ENCODE measurements at places on chromosomes 2 and 18.

GRCh38 chr18:50786864-50787263, 33.0 kb downstream of the MRO start:
- no peak for DNase-seq

GRCh38 chr2:65349863-65350262, 82.5 kb downstream of the SPRED2 start:
- DNase-seq, result no peak

DNA sequence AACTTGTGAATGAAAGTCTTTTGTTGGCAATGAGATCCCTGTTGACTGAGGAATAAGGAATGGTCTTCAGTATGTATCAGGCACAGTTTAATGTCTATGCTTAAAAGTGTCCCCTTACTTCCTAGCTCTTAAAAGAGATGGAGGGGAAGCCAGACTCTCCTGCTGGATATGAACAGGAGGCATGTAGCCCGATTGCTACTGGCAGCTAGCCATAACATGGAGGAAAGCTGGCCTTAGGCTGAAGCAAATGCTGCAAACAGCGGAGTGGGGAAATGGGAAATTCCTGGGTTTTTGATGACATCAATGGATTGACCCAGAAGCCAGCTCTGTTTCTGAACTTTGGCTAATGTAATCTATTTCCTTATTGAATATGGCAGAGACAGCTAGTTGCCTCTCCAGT, 266.1 kb downstream of the SLC4A3 start:
- DNase-seq, result no peak

GRCh38 chr2:119491776-119492525, 32.3 kb downstream of the SCTR start:
- DNase-seq, result no peak
